ENCODE measurements at places on chromosomes 4 and X.

- no peak for DNase-seq
Observed at GRCh38 chrX:21408788-21409187, 34.6 kb downstream of the CNKSR2 start.

GRCh38 chr4:155568641-155569220 lies 97.9 kb upstream of the GUCY1A1 start:
- DNase-seq, result no peak

- no peak for DNase-seq
Observed at GRCh38 chrX:4268676-4269075, 555.2 kb upstream of the PRKX start.

- DNase-seq, result no peak
Observed at GRCh38 chr4:8540072-8540471, 40.1 kb upstream of the GPR78 start.

DNA sequence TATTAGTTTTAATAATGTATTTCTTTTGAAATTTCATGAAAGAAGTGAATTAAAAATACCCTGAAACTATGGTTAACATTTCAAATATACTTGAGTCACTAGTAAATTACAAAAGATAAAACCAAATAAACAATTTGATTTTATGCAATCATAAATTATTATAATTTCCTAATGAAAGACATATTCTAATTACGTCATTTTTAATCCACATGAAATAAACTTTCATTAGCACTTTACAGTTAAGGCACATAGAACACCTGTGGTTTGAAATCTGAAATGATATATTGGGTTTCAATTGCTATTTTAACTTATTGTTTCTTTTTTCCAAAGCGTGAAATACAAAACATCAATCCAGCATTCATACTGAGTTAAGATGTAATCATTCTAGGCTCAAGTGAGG lies 1492.5 kb upstream of the PABPC4L start:
- no peak for DNase-seq

DNA sequence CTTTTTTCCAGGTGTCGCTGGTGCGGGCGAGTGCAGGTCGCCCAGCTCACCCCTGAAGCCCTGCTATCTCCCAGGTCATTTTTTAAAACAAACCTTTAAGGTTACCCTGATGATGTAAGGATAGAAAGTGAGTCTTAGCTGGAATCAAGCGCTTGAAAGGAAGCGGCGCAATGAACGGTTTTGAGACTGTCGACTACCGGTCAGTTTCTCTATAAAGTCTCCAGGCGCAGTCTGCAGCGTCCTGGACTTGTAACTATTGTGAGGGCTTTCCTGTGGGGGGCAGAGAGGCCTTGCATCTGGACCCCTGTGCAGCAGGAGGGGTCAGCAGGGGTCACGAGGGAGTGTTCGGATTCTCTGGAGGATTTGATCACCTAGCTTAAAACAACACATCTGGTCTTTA lies 1.6 kb downstream of the KIT start:
- DNase-seq, result no peak

- no peak for DNase-seq
Observed at GRCh38 chr4:7654550-7655445, 220.1 kb upstream of the PSAPL1 start.

GRCh38 chr4:185479507-185479971 lies 8.0 kb upstream of the CCDC110 start:
- no peak for DNase-seq

- DNase-seq, result no peak
Observed at GRCh38 chr4:174531486-174531885, 9.2 kb upstream of the HPGD start.

DNA sequence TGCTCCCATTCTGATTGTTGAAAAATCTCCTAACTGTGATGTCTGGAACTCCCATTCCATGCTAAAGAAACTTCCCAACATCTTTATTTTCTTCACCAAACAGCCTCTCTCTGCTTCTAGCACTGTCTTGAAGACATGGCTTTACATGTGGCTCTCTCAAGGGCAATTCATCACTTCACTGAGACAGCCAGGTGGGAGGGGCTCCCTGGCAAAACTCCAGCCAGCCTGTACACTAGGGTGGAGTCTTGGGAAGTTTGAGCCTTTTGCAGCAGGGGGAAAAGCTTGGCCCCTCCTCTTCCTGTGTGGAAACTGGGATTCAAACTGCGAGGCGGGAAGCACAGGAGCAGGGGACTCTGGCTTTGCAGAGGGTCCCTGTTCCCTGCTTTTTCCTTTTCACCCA lies 130.5 kb upstream of the TTC29 start:
- no peak for DNase-seq

- no peak for DNase-seq
Observed at GRCh38 chr4:114057746-114058145, 78.3 kb upstream of the ARSJ start.

DNA sequence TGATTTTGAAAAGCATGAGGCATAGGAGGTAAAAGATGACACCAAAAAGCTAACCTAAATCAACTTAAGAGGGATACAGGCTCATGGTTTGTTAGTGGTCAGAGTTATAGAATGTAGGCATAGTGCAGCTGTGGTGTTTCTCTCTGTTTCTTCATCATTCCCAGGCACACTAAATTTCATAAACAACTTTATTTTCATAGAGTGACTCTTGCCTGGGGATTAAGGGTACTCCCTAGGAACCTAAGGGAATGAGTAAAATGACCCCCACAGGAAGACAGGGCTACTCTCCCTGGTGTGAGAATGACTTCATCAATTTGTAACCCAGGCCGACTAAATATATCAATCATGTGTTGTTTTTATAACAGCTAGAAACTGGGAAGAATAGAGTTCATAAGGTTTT lies 11.1 kb downstream of the FABP2 start:
- no peak for DNase-seq

DNA sequence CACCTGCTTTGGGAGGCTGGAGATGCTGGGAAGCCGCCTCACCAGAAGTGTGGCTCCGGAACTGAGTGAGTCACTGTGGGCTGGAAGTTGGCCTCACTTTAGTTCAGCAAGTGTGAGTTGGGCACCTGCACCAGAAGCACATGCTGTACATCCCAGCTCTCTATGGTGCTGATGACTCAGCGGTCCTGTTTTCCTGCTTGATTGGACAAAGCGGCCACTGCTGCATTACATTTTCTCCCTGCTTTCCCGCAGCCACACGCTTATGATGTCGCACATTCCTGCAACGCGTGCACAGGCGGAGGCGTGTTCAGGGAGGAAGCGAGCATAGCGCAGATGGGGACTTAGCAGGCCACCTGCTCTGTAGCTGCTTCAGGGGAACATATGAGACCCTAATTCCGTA lies 26.7 kb upstream of the CLDN34 start:
- no peak for DNase-seq

DNA sequence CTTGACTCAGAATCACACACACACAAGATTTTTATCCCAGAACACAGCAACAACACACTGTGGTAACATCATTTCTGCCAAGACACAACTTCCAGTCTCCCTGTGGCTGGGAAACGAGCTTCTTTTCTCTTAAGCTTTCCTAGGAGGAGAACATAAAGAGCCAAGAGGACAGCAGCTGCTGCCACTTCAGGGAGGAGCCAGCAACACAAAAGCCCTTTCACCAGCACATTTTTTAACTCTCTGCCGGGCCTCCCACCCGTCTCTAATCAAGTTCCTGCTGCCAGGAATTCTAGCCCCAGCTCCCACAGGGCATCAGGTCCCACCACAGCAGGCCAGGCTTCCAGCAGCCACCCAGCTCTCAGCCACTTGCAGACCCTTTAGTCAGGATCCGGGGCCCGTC lies 22.4 kb downstream of the FAT1 start:
- DNase-seq, result no peak

- DNase-seq, result no peak
Observed at GRCh38 chr4:4647041-4647440, 105.2 kb upstream of the STX18 start.

DNA sequence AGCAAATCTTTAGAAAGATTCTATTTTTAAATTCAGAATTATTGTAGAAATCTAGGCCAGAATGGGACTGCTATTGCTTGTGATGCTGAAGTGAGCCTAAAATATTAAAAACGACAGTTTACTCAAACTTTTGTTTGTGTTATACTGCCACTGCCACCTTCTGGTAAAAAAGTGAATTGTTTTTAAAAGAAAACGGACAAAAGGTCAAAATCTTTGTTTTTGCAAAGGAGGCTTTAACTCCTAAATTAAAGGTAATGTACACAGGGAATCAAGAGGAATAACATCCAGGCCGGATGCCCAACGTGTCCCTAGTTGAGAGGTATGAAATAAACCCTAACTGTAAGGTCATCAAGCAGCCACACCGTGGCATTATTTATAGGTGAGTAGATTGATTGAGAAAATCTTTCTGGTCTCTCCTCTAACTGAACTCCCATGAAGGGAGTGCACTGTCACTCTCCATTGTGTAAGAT lies 338.3 kb upstream of the GALNT7 start:
- DNase-seq, result no peak

- DNase-seq, result no peak
Observed at GRCh38 chr4:170008371-170008770, 17.8 kb downstream of the MFAP3L start.

DNA sequence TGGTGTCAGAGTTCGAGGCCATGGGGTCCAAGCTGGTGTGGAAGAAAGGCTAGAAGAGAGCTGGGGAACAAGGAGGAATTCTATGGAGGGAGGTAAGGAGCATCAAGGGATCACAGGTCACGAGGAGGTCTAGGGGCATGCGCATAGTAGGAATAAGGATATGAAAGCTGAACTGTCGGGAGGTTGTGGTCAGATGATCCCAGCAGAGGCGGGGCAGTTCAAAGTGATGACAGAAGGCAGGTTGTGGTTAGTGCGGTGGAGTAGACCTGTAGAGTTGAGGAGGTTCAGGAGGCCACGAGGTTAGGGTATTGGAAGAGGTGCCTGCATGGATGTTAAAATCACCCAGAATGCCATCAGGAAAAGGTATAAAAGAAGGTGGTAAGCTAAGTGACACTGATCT lies 156.3 kb downstream of the TMEM164 start:
- DNase-seq, result no peak

DNA sequence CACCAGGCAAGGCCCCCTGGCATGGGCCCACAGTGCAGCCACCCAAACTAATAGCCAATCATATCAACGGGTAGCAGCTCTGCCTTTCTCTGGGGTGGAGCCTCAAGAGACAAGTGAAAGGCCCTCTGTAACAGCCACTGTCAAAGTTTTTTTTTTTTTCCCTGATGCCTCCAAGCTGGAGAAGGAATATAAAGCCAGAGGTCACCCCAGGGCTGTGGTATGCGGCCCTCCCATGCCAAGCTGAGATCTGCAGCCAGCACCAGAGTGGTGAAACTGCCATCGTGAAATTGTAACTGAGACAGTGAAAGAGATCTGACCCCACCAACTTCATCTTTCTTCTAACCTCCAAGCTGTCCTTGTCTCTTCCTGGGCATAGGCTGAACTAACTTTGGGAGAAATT lies 407.0 kb downstream of the KLHL4 start:
- no peak for DNase-seq

GRCh38 chr4:139844459-139845036 lies 178.9 kb downstream of the MGST2 start:
- no peak for DNase-seq

DNA sequence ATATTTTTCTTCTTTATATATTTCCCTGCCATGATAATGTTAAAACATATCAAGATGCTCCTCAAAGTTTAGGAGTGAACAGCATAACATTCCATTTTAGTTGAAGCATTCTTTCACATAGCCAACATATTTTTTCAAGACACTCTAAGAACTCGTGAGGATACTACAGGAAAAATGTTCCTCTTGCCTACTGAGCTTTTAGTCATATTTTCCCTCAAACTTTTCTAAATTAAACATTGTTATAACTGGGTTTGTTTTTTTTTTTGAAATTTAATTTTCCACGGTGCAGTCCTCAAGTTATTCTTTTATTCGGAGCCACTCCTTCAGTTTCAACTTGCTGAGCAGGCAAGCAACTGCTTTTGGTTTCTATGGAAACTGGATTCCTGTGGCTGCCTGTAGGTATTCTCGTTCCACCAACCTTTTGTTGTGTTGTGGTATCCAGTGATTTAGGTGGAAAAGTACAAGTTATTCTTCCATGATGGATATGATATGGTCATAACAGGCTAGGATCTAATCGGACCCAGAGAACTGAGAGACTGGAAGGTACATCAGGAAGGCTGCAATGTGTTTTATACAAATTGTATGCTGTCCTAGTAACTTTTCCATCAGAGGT lies 248.0 kb downstream of the TRIML1 start:
- DNase-seq, result no peak

GRCh38 chr4:19455850-19456602 lies 795.7 kb upstream of the SLIT2 start:
- no peak for DNase-seq

- no peak for DNase-seq
Observed at GRCh38 chr4:92566269-92566668, 262.5 kb downstream of the GRID2 start.

- no peak for DNase-seq
Observed at GRCh38 chrX:154850957-154851611, 16.6 kb upstream of the SMIM9 start.

GRCh38 chr4:89109841-89110540 lies 1.3 kb upstream of the TIGD2 start:
- no peak for DNase-seq

- DNase-seq, result no peak
Observed at GRCh38 chr4:187176261-187176910, 452.7 kb upstream of the FAT1 start.

GRCh38 chrX:31837445-31838049 lies 765.7 kb upstream of the FTHL17 start:
- DNase-seq, result no peak

- no peak for DNase-seq
Observed at GRCh38 chr4:42513748-42514492, 116.6 kb downstream of the SHISA3 start.

GRCh38 chr4:127045861-127046260 lies 586.9 kb upstream of the INTU start:
- no peak for DNase-seq

DNA sequence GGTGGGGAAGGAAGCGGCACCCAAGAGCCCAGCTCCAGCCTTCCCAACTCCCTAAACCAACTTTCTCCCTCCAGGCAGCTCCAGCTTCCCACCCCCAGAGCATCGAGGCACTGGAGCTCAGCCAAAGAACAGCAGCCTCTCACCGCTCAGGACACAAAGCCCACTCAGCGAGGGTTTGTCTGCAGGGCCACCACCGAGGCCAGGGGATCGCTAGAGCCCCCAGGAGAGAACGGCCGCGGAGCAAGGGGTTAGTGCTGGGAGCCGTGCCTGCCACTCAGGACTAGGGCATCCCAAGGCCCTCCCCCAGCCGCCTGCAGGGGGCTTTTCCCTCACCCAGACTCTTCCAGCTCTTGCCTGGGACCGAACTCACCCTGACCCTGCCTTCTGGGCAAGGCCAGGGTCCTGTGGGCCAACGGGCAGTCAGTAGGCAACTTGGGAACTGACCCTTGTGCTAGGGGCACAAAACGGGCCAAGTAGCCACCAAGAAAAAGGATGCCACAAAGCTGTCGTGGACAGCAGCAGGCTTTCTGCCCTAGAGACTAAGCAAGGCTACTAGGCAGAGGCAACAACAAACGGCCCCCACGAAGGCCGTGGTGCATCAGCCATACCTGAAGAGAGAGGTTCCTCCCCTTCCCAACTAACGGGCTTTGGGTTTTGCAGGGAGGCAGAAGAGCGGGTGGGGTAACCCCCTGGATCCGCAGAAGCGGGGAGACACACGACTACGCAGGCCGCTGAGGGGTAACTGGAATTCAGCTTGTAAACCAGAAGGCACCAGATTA lies 2.3 kb downstream of the HCFC1 start:
- DNase-seq, result no peak

All from activated CD8-positive, alpha-beta memory T cell treated with anti-CD3 and anti-CD28 coated beads for 1 hour (primary cell).